Cardiac septum (tissue), 1 donor: ENCODE measurements at places on chromosomes 2 and 18.

DNA sequence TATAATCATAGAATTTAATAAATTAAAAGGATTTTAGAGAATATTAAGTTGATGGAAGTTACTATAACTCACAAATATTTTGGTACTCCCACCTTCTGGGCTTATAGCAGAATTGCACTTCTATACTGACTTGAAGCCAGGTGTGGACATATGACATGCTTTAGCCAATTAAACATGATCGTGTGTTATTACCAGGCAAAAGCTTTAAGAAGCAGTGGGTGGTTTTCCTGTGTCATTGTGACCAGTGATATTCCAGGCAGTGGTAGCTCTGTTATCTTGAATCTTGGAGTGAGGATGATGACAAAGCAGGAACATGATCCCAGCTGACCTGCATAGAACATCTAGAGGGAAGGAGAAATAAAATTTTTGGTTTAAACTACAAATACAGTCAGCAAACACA, 370.9 kb upstream of the ZEB2 start:
- DNase-seq, result no peak

GRCh38 chr18:40985436-40985835, 969.6 kb upstream of the PIK3C3 start:
- no peak for DNase-seq

- DNase-seq, result no peak
These were observed 15.2 kb downstream of the RNU4ATAC start for GRCh38 chr2:121545913-121546312.

- DNase-seq, result no peak
These were observed 4.5 kb downstream of the EMX1 start for GRCh38 chr2:72921853-72922252.

DNA sequence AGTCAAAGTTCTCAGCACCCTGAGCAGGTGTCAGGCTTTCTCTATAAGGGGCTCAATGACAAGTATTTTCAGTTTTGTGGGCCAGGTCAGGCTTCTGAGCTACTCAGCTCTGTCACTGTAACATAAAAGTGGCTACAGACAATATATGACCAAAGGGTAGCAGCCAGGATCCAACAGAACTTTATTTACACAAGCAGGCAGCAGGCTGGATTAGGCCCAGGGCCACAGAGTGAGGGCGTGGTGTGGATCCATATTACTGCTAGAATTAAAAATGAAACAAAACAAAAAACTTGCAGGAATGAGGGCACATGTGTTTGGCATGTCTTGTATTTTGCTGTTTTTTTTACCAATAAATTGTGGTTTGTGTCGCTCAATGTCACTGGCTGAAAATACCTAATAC, 143.7 kb downstream of the EIPR1 start:
- no peak for DNase-seq

DNA sequence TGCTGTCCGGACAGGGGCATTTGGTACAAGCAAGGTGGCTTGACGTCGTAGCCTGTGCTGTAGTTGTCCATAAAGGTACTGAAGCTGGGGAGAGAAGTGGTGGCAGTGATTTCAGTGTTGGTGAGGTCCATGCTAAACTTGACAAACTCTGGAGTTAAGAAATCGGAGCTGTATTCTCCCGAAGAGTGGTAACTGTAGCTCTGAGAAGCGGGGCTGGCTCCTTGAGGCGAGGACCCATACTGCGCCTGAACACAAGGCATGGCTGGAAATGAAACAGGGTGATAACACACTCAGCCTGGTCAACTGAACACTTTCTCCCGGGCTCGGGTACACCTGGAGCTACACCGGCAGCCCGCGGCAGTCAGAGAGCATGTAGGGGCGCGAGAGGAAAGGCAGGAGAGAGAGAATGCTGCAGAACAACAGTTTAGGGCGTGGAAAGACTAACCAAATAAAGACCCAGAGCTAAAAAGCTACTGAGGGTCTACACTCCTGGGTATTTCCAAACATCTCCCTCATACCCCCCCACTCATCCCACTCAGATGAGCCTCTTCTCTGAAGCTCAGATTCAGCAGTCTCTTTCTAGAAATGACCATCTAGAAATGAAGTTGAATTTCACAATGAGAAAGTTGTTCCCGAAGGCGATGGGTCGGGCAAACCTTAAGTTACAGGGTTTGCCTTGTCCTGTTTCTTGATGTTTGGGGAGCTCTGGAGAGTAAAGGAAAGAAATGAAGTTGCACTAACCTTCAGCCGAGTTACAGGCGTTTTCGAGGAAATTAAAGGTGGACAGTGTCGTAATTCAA, 2.4 kb downstream of the NR4A2 start:
- DNase-seq, result no peak

DNA sequence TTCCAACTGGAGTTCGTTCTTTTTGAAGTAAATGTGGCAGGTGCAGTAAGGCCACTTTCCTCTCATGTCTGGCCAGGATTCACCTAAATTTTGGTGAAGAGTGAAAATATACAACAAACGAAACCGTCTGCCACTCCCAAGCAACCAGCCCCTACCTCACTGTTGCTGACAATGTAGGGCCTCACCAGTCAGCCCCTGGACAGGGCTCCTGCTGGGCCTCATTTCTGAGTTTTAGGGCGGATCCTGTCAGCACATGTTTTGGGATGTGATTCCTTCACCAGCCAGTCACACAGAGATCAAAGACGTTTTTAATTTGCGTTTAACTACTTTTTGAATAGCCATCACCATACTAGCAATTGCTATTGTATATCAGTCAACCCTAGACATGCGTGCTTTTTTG, 185.0 kb downstream of the WDR7 start:
- DNase-seq, result no peak

DNA sequence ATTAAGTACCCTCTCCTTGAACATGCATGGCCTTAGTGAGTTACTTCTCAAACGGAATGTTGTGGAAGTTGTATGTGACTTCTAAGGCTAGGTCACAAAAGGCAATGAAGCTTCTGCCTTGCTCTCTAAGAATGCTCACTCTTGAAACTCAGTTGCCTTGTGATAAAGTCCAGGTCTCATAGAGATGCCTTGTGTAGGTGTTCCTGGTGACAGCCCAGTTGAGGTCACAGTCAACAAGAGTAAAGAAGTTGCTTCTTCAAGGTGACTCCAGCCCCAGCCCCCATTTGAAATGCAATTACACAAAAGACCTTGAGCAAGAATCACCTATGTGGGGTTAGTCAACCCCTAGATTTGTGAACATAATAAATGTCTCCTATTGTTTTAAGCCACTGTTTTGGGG, 35.6 kb downstream of the PTPN2 start:
- no peak for DNase-seq

- no peak for DNase-seq
These were observed 91.0 kb downstream of the TMEM182 start for GRCh38 chr2:102852867-102853266.

- no peak for DNase-seq
These were observed 173.7 kb downstream of the CELF4 start for GRCh38 chr18:37391698-37392548.

GRCh38 chr18:77020561-77020960, 112.0 kb downstream of the MBP start:
- DNase-seq, result no peak

DNA sequence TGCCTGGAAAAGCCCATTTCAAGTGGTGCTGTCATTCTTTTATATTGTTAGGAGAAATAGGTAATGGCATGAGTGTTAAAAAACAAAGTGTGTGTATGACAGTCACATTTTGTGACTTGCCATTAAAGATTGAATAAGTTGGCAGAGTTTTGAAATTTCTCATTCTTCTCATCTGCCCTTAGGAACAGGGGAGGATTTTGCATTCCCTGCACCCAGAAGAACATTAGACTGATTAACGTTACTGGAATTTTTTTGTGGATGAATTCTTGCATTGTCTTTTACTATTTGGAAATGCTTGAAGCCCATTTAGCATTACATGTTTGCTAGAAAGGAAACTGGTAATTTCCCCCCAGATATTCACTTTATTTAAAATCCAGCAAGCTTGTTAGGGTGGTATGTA, 162.2 kb downstream of the BABAM2 start:
- no peak for DNase-seq

DNA sequence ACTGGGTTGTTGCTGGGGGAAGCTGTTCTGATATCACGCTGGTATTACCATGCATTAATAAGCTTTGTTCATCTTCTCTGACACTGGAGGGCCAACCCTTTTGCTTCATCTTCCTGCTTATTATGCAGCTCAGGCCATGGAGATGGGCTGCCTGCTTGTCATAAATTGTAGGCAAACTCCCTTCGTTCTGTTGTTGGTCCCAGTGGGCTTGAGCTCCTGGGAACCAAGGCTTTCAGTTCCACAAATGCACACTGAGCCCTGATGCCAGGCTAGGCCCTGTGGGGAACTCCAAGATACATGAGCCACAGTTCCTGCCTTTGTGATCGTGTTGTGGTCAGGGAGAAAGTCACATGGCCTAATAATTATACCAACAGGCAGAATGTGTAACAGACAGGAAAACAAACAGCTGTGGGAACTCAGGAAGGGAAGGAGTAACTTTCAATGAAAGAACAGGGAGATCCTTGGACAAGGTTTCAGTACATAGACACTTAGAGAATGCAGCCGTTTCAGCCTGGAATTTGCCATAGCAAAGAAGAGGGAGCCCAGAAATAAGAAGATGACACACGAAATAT, 49.0 kb upstream of the BCL2L11 start:
- no peak for DNase-seq

- peak; percentile 70 for DNase-seq
These were observed 16.3 kb downstream of the CROCC2 start for GRCh38 chr2:240922245-240922981.

- DNase-seq, result no peak
These were observed 19.5 kb upstream of the PUM2 start for GRCh38 chr2:20370191-20370590.

DNA sequence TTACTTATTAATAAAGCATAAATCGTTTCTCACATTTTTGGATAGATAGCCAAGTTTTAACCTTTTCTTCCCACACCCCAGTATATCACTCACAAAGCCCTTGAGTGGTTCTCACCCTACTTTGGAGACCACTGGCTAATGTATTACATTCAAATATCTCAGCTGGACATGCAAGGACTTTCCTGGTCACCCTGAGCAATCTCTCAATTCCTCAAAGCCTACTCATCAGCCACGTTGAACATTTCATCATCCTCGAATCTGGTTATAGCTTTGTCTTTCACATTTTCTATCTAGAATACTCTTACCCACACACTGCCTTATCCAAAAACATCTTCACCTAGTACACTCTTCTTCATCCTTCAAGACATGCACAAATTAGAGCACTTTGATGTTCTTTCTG, 71.1 kb upstream of the MAPRE2 start:
- no peak for DNase-seq

GRCh38 chr18:72542342-72542741, 1.8 kb downstream of the CBLN2 start:
- DNase-seq, result no peak

DNA sequence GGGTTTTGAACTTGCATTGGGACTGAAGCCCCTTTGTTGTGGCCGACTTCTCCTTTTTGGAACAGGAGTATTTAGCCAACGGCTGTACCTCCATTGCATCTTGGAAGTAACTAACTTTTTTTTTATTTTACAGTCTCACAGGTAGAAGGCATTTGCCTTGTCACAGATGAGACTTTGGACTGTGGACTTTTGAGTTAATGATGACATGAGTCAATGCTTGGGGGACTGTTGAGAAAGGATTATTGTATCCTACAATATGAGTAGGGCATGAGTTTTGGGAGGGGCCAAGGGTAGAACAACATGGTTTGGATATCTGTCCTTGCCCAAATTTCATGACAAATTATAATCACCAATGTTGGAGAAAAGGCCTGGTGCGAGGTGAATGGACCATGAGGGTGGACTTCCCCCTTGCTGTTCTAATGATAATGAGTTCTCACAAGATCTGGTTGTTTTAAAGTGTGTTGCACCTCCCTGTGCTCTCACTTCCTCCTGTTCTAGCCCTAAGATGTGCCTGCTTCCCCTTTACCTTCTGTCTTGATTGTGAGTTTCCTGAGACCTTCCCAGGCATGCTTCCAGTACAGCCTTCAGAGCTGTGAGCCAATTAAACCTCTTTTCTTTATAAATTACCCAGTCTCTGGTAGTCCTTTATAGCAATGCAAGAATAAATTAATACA, 1269.4 kb upstream of the CHAC2 start:
- no peak for DNase-seq

- DNase-seq, result no peak
These were observed 284.9 kb downstream of the INSIG2 start for GRCh38 chr2:118372886-118373830.
